Fibroblast of the aortic adventitia (primary cell): ENCODE measurements at places on chromosomes 16 and 17.

- no peak for DNase-seq
Observed at GRCh38 chr17:62456016-62456415, 22.6 kb upstream of the TLK2 start.

DNA sequence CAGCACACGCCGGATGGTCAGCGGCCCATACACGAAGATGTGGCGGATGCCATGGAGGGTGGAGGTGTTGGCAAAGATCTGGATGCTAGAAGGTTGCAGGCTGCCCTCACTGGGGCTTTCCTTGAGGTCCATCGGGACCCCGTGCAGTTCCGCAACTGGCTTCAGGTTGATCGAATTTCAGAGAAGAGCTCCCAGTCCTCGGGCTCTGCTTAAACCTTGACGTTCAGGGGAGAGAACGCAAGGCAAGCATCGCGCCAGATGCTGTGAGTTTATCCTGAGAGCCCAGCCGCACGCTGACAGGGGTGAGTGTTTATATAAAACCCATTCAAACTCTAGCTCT is 98.7 kb upstream of the CCL2 start:
- DNase-seq = no peak

GRCh38 chr16:88856828-88857727 is at the start of the genes GALNS and TRAPPC2L:
GALNS (minus strand) TSS chr16:88856947; CDS start chr16:88856877, 70 bp downstream.
TRAPPC2L (plus strand) TSS chr16:88857127; CDS start chr16:88857151, 24 bp downstream.
- peak; percentile 93 for DNase-seq

DNA sequence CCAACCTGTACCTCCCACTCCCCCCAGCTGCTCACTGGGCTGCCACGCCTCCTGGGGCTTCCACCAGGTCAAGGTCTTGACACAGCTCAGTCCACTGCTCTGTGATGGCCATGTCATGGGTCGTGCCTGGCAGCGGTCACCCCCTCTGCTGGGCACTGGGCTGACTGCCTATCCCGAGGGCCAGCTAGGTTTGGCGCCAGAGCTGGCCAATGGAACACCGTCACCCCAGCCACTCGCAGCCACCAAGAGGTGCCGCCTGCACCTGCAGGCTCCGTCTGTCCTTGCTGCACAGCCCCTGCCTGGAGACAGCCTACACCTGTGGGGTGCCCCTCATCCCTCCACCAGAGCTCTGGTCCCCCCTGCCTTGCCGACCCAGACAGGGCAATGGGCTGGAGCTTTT is 4.5 kb upstream of the RAB40C start:
- DNase-seq = no peak

DNA sequence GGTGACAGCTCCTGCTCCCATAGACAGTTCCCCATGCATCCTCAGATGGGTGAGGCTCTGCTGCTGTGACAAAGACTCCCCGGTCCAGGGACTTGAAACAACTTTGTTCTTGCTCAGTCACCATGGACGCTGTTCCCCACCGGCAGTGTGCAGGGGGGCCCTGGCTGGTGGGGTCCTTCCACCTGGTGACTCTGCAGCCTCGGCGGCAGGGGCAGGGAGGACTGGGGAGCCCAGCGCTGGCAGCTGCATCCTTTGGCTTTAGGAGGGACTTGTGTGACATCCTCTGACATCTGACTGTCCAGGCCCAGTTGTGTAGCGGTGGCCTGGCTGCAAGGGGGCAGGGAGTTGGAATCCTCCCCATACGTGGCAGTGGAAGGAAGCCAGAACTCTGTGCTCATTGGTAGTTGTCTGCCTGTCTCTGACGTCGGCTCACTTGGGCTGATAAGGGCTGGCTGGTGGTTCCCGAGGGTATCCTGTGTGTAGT is 107.3 kb downstream of the CMIP start:
- peak; percentile 54 for DNase-seq

DNA sequence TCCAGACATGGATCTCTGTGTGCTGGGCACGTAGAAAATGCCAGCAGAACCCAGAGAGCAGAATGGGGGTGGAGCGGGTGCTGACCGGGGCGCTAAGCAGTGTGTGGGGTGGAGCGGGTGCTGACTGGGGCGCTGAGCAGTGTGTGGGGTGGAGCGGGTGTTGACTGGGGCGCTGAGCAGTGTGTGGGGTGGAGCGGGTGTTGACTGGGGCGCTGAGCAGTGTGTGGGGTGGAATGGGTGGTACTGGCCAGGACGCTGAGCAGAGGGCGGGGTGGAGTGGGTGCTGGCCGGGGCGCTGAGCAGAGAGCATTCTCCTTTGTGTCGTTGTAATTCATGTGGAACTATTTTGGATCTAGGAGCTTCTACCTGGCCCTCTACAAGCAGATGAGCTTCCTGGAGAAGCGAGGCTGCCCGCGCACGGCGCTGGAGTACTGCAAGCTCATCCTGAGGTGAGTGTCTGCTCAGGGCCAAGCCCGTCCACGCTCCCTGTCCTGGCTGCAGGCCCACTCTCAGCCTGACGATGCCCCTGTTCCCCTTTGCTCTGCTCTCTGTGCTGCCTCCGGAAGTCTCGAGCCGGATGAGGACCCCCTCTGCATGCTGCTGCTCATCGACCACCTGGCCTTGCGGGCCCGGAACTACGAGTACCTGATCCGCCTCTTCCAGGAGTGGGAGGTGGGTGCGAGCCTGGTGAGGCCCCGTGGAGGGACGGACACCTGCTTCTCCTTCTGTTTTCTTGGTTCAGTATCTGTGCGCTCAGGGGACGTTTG is 20.3 kb upstream of the MC1R start:
- no peak for DNase-seq

DNA sequence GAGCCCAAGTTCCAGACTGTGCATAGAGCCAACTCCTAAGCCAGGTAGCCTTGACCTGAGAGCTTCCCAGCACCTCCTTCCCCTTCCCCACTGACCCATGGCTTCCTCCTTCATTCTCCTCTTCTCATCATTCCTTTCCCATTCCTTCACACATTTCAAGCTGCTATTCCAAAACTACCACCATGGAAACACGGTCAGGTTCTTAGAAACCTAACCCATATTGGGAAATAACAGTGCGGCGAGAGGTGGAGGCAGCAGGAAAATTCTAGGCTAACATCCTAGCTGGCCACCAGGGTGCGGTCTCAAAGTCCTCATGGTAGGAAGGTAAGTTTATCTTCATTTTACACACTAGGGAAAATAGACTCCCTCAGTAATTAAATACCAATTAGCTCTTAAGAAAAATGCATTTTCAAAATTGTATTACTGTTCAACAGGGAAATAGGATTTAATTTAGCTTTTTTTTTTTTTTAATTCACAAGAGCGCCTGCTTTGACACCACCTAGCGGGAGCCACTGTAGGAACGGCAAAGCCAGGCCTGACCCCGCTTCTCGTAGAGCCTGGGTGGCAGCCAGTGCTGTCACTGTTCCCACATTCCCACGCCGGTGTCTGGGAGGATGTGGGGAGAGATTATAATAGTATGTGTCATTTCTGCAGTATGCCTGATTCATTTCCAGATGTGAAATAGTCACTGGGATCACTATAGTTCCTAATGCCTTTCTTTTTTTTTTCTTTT is 14.0 kb upstream of the SPHK1 start:
- peak; percentile 97 for DNase-seq

GRCh38 chr16:55574811-55575210 is 8.3 kb downstream of the CAPNS2 start:
- no peak for DNase-seq

DNA sequence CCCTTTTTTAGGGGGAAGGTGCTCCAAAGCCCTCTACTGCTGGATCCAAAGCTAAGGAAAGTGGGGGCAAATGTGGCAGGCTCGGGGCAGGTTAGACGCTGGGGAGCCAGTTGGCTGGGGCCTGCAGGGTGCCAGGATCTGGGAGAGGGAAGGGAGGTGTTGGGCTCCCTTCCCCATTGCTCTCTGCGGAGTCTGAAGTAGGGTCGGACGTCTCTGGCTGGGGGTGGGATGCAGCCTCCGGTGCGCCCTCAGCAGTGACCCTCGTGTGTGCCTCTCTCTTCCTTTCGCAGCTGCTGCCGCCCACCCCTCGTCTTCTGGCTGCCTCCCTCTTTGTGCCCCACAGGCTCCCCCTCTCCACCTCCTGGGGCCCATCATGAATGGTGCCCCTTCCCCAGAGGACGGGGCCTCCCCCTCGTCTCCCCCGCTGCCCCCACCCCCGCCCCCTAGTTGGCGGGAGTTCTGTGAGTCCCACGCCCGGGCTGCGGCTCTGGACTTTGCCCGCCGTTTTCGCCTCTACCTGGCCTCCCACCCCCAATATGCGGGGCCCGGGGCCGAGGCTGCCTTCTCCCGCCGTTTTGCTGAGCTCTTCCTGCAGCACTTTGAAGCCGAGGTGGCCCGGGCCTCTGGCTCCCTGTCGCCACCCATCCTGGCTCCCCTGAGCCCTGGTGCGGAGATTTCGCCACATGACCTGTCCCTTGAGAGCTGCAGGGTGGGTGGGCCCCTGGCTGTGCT is 2.2 kb downstream of the SH2B1 start:
- no peak for DNase-seq

GRCh38 chr17:36842231-36842819 is 95.0 kb upstream of the LHX1 start:
- DNase-seq = no peak

- DNase-seq = no peak
Observed at GRCh38 chr17:3755335-3756030, 31.8 kb downstream of the HASPIN start.

GRCh38 chr16:17291289-17291688 is 179.5 kb downstream of the XYLT1 start:
- no peak for DNase-seq

- DNase-seq = no peak
Observed at GRCh38 chr16:8103649-8104289, 486.5 kb downstream of the TMEM114 start.

- no peak for DNase-seq
Observed at GRCh38 chr17:8277317-8277716, 11.2 kb upstream of the RANGRF start.

DNA sequence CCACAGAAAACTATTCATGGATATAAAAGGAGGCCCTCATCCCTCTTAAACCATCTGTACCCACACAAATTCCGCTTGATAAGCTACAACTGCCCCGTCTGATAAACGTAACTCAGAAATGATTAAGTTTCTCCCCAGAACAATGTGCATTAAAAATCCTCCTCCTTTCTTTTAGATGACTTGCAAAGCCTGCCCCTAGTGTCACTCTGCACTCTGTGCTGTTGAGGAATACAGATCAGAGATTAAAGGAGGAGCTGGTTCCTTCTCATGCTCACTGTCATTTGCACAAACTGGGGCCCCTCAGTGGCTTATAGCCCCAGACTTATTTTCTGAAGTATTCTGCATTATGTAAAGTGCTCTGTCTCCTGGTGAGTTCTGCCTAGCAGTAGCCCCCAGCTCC is 33.3 kb downstream of the CDRT15 start:
- DNase-seq = no peak

- no peak for DNase-seq
Observed at GRCh38 chr17:81049372-81049911, 14.5 kb downstream of the BAIAP2 start.

DNA sequence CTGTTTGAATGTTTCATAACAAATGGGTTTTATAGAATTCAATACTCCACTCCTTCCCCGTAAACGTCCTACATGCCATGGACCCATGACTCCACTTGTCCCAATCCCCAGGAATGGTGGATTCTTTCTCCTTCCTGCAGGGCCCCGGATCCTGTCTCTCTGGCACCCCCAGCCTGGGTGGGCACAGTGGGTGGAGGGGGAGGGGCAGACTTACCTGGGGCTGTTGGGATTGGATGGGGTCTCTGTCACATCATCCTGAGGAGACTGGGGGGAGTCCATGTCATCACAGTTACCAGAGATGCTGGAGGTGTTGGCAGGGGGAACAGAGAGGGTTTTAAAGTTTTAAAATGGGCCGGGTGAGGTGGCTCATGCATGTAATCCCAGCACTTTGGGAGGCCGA is 13.2 kb downstream of the TRPV3 start:
- no peak for DNase-seq

DNA sequence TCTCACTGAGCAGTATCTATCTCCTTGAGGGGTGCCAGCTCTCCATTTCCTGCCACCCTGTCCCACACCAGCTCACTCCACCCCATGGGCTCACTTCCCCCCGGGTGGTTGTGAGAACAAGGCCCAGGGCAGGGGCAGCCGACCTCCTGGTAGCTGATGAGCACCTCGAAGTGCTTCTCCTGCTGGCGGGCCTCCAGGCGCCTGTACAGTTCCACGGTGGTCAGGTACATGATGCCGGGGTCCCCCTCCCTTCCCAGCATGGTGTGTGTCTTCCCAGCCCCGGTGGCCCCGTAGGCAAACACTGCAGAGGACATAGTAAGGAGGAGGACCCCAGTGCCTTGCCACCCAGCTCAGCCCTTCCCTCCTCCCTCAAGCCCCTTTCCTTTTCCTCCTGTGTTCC is 12.5 kb downstream of the KIF18B start:
- DNase-seq = no peak

GRCh38 chr17:39949028-39949427 is 13.8 kb upstream of the GSDMA start:
- no peak for DNase-seq

DNA sequence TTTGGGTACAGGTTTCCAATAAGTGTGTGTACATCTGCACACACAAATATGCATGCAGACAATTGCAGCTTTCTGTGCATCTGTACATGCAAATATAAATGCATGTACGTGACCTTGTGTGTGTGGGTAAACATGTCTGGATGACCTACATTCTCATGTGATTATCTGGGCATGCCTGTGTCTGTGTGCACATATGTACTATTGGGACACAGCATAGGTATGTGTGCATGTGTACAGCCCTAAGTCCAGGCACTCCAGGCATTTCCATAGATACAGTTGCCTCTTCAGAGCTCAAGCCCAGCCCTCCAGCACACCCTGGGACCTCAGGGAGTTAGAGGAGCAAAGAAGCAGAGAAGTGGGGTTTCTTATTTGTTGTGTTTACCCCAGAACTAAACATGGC is 7.1 kb upstream of the GP2 start:
- DNase-seq = no peak

DNA sequence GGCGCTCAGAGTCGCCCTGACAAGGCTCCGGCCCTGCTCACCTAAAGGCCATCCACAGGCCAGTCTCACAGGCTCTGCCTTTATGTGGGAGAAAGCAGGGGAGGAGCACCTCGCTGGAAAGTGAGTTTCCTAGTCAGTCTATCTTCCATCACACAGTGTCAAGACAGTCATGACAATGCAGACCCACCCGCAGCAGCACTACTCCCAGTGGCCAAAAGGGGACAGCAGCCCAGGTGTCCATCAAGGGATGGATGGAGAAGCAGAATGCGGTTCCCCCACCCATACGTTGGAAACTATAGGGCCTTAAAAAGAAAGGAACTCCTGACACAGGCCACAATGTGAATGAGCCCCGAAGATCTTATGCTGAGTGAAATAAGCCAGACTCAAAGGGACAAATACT is 226.8 kb downstream of the ENGASE start:
- DNase-seq = no peak

GRCh38 chr16:69848637-69849545 is 86.8 kb downstream of the WWP2 start:
- DNase-seq = peak; percentile 96

DNA sequence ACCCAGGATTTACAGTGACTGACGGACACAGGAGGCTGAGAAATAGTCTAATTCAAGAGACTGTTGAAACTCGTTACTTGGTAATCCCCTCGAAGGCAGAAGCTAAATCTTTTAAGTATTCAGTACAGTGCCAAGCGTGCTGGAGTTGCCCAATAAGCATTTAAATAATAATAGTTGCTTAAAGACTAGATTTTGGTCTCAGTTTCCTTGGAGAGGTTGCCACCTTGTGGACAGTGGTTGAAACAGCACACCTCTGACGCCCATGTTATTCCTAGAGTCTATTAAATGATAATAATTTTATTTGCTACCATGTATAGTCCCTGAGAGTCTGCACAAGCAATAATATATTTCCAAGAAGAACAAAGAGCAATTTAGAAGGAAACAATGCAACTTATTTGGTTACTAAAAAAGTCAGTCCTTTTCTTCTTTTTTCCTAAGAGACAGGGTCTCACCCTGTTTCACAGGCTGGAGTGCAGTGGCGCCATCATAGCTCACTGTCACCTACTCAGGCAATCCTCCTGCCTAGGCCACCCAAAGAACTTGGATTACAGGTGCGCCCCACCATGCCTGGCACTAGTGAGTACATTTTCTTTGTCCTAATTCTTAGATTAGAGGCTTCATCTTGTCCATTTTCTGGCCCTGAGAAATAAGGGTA is 138.0 kb upstream of the NUDT7 start:
- DNase-seq = peak; percentile 87
